NCI-H2107 (cell line): ENCODE measurements at places on chromosomes 6 and 20.
A peak's percentile ranks its signal among the peaks of the same experiment; 100 is the strongest.

DNA sequence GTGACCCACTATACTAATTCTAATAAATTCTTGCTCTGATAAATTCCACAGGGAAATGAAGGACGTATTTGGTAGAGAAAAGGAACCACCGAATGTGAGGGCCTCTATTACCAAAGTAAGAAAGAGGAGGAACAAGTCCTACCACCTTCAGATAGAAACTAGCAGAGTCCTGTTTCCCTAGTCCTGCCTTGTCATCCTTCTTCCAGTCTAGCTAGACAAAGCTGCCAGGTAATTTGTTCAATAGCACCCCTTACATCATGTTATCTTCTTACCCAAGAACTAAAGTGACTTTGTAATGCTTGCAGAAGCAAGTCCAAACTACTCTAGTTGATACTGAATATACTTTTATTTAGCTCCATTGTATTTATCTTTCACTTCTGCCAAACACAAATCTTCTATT, 29.3 kb upstream of the FAM83B start:
- no peak for DNase-seq

DNA sequence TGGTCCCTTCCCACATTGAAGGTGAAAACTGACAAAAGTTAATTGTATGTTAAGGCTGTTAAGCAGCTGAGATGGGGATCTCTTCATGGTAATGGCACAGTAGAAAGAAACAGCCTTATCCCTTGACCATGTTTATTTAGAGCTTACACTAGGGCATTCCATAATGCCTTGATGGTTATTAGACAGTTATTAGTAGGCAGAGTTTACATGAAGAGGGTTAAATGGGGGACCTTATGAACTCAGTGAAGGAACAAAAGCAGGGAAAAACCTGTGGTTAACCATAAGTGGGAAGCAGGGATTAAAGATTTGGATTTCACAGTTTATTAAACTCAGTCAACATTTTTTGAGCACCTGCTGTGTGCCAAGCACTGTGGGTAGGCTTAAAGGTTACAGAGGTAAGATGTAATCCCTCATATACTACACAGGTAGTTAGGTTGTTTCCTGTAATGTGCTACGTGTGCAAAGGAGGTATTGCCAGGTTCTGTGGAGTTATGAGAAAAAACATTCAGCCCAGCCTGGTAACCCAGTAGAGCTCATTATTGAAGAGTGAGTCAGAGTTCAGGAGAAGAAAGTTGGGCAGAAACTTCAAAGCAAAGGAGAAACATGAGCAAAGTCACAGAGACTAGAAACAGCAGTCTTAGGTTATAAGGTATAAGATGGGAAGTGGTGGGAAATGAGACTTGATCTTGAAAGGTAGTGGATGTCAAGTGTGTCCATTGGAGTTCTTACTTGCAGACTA, 32.3 kb upstream of the GNRH2 start:
- no peak for DNase-seq

DNA sequence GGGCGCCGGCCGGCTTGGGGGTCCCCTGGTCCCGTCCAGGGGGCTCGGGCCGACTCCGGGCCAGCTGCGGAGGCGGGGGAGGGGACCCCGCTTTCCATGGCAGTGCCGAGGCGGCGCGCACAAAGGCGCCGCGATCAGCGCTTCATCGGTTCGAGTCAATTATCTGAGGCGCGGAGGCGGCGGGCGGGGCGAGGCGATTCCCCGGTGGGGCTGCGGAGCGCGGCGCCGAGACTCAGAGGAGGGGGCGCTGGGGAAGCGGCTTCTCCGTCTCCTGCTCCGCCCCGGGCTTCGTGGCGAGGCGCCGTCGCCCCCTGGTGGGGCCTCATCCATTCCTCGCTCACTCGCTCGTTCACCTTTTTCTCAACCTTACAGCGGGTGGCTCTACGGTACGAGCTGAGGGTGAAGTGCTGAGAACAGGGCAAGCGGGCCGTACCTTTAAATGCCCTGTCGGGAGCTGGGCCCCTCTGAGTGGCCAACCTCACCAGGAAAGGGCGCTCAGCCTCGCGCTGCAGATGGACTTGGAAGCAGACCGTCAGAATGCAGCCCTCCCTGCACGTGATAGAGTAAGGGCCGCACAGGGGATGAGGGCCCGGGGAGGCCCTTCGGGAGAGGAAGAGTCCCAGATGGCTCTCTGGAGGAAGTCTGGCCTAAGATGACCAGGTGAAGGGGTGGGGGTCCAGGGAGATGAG, 39.9 kb downstream of the SLC52A3 start:
- DNase-seq: no peak

DNA sequence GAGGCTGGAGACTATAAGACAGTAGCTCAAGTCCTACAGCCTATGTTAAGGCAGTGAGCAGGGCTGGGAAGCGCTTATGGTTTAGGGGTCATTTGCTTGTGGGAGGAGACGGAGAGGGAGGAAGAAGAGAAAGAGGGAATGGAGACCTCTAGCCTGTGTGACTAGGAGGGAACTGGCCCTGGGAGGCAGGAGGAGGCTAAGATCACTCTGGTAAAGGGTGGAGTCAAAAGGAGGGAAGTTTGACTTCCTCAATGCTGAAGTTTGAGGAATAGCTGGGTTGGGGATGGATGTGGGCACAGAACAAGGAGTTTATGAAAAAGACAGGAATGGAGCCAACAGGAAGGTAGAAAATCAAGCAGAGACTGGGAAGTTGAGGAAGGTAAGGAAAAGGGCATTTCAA, 6.4 kb upstream of the BACH2 start:
- no peak for DNase-seq

- DNase-seq: no peak
These were observed 674.9 kb downstream of the GRIK2 start for GRCh38 chr6:102068349-102068929.

DNA sequence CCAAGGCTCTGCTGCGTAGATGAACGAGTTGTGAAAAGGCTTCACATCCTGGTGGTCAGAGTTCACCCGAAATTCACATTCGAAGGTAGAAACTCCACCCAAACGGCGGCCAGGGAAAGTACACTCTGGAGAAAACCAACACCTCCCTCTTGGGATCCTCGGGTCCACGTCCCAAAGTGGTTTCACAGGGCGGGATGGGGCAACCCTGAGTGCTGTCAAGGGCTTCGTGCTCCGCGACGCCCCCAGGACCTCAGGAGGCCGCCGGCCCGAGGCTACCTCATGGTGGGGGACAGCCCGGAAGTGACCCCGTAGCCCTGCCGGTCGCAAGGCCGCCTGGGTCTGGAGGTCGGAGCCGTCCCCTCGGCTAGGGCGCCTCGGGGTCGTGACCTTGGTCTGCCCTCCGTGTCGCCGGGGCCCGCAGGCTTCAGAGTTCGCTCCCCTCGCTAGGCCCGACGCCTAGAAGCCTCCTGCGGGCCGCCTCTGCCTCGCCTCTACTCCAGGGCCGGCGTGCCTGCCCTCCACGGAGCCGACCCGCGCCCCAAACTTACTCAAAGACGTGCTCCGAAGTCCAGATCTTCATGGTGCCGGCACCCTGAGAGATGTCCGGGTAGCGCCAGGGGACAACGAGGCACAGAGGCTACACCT, at the start of gene PRELID3B:
Gene PRELID3B (minus strand): TSS at position 636 of the 645 bp plus-strand sequence. CDS start 56 bp downstream, at position 580.
- no peak for DNase-seq

DNA sequence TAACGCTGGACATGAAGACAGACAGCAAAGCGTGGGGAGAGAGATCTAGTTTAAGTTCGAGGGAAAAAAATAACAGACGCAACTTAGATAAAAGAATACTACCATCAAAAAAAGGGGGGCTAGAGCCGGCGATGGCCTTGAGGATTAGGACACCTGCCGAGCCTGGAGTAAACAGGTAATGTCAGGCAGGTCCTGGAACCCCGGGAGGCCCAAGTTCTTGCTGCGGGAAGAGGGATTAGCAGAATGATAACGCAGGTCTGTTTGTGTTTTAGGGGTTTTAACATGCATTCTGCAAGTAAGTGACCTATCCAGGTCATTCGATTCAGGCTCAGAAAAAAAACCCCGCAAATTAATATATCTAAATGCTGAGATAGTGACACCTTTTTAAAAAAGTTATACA, 754 bp upstream of the TMEM170B start:
- DNase-seq: no peak

GRCh38 chr6:22804620-22805261, 235.4 kb downstream of the HDGFL1 start:
- no peak for DNase-seq

- no peak for DNase-seq
These were observed 66.0 kb downstream of the BLOC1S5 start for GRCh38 chr6:7998103-7998725.

GRCh38 chr6:80742481-80742880, 636.0 kb downstream of the BCKDHB start:
- no peak for DNase-seq

GRCh38 chr20:47113362-47114109, 218.9 kb downstream of the EYA2 start:
- no peak for DNase-seq

GRCh38 chr20:61974357-61974665, 91.4 kb downstream of the TAF4 start:
- no peak for DNase-seq

GRCh38 chr6:161215193-161215592, 58.7 kb downstream of the AGPAT4 start:
- DNase-seq: no peak

- no peak for DNase-seq
These were observed 32.0 kb upstream of the SUMO4 start for GRCh38 chr6:149368065-149368464.

GRCh38 chr20:62426699-62427131, 624 bp downstream of the RBBP8NL start:
- DNase-seq: peak; percentile 40

- DNase-seq: no peak
These were observed 18.8 kb downstream of the HEBP2 start for GRCh38 chr6:138422861-138423260.

- no peak for DNase-seq
These were observed 101.3 kb downstream of the COL21A1 start for GRCh38 chr6:56146086-56146485.

DNA sequence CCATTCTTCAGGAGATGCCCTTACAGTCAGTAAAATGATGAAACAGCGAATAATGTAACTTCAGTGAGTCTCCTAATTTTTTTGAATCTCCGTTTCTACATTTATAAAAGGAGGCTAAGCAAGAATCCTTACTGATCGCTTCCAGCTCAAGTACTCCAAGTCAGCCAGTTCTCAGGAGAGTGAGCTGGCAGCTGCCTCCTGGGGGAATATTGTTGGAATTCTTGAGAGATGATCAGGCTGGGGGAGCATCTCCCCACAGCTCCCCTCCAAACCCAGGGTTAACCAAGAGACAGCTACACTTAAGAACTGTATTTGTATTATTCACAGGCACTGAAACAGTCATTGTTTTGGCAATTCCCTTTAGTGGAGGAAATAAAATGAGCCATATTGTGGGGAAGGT, 89.1 kb upstream of the PCSK2 start:
- DNase-seq: no peak

- DNase-seq: no peak
These were observed 45.1 kb downstream of the OGFRL1 start for GRCh38 chr6:71333697-71334096.

- no peak for DNase-seq
These were observed 915 bp downstream of the CLVS2 start for GRCh38 chr6:122996794-122997505.

GRCh38 chr6:134503585-134504281, 185.8 kb upstream of the SGK1 start:
- no peak for DNase-seq

DNA sequence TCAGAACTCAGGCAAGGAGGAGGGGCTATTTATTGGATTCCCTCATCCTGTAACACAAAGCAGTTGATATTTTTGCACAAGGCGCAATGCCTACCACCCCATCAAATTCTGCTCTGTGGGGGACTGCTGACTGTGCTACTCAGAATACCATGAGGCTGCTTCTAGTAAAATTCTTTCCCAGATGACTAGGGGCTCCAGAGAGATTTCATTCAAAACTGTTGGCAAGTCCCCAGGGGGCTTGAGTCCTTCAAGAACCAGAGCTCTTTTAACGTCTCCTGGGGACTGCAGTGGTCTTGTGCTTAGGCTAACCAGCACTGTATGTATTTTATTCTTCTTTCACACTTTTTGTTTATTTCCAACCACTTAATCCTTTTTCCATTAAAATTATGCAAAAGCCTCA, 365.9 kb upstream of the AGPAT4 start:
- no peak for DNase-seq

DNA sequence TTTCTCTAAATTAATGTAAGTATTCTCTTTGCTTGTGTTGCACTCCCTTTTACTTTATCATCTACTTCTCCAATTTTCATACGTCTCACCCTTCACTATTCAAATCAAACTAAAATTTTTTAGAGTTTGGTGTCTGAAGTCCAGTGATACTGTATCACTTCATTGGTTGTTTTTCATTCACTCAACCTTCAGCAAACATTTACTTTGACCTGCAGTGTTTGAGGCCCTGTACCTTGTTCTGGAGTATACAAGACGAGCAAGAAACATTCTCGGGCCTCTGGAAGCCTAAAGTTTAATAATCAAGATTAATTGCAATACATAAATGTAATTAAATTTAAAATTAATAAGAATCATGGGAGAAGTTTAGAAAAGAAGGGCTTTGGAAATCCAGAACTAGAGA, 64.6 kb downstream of the SCAF8 start:
- DNase-seq: no peak
